Pons (tissue), 1 donor: ENCODE measurements at places on chromosomes 4 and X.

DNA sequence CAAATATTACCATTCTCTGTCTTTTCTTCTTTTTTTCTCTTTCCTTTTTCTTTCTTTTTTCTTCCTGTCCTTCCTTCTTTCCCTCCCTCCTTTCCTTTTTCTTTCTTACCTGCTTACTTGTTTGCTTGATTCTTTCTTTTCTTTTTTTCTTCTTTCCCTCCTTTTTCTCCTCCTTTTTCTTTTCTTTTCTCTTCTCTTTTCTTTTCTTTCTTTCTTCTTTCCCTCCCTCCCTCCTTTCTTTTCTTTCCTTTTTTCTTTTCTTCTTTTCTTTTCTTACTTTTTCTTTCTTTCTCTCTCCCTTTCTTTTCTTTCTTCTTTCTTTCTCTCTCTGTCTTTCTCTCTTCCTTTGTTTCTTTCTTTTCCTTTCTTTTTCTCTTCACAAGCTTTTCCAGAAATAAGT lies 697.4 kb upstream of the ADGRL3 start:
- DNase-seq, result no peak

- peak; percentile 60 for DNase-seq
Observed at GRCh38 chr4:167233685-167234315, 494 bp downstream of the SPOCK3 start.

DNA sequence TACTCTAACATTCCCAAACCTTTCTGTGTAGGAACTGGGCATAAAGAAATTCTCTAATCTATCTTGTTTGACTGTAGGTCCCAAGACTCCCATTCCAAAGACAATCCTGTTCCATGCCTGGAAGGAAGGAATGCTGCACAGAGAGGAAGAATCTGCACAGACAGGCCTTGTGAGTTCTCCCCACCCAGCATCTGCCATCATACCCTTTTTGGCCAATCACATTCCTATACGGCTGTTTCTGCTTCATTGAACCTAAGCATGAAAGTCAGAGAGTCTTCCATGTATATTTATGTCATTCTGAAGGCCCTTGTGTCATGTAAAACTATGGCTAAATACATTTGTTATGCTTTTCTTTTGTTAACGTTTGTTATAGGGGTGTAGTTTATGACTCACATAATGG lies 667.7 kb upstream of the IGFBP7 start:
- no peak for DNase-seq

GRCh38 chr4:156408749-156409148 lies 455.1 kb upstream of the CTSO start:
- DNase-seq, result no peak

- no peak for DNase-seq
Observed at GRCh38 chr4:137536789-137537561, 4.7 kb upstream of the PCDH18 start.

- DNase-seq, result no peak
Observed at GRCh38 chrX:71151366-71151765, 6.7 kb downstream of the NLGN3 start.

GRCh38 chr4:15577508-15577907 lies 77.6 kb downstream of the FBXL5 start:
- DNase-seq, result no peak

DNA sequence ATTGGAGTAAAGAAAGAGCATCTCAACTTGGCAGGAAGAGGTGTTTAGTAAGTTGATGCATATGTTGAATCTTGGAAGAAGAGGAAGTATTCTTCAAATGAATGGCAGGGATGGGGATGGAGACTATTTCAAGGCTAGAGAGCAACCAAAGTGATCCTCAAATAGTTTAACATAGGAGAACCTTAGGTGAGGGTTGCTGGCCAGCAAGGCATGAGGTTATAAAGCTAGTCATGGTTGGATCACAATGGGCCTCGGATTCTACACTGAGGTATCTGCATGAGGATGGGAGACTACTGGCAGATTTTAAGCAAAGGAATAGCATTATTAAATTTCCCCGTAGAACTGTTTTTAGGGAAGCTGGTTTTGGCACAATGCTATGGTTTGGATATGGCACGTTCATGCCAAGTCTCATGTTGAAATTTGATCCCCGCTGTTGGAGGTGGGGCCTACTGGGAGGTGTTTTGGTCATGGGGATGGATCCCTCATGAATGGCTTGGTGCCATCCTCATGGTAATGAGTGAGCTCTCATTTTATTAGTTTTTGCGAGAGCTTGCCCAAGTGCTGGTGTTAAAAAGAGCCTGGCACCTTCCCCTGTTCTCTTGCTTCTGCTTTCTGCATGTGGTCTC lies 41.9 kb upstream of the ETNPPL start:
- no peak for DNase-seq

DNA sequence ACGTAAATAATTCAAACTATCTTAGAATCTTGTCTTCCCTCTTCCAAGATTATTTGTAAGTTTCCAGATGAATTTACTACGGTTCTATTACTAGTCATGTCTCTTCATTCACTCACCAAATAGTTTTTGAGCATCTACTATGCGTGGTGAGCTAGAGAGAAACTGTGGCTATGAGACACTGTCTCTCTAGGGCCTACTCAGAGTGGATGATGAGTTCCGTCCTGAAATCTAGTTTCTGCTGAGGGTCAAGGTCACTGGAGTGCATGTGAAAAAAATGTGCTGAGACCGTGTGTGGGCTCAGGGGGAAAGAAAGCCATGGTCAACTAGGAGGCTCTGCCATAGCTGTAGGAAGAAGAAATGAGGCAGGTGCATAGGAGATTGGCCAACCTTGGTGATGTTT lies 320.2 kb upstream of the GATB start:
- no peak for DNase-seq

GRCh38 chrX:6599230-6599860 lies 64.4 kb upstream of the VCX3A start:
- DNase-seq, result no peak

GRCh38 chr4:174467107-174467506 lies 55.2 kb downstream of the HPGD start:
- no peak for DNase-seq

DNA sequence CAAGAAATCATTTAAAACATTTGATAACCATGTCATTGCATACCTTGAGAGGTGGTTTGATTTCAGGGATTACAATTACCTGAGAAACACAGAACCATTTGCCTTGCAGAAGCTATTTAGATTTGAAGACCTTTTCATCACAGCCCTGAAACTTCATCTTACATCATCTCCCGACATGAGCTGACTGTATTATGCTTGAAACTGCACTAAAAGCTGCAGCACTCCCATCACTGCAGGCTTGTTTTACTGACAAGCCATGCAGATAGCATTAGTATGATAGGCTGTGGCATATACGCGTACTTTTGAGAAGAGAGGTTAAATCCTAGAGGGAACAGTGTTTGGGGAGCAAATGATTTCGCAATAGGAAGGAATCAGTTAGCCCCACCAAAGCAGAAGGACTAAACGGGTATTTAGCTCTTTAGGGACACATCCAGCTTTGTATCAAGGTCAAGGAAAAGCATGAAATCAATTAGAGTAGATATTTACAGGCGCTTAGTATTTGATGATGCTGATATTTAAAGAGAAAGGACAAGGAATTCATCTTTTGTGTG lies 133.2 kb upstream of the DIAPH2 start:
- no peak for DNase-seq

- no peak for DNase-seq
Observed at GRCh38 chrX:103356858-103357257, 552 bp downstream of the TCEAL9 start.

- DNase-seq, result no peak
Observed at GRCh38 chrX:101999644-102000539, 68.1 kb upstream of the ZMAT1 start.

DNA sequence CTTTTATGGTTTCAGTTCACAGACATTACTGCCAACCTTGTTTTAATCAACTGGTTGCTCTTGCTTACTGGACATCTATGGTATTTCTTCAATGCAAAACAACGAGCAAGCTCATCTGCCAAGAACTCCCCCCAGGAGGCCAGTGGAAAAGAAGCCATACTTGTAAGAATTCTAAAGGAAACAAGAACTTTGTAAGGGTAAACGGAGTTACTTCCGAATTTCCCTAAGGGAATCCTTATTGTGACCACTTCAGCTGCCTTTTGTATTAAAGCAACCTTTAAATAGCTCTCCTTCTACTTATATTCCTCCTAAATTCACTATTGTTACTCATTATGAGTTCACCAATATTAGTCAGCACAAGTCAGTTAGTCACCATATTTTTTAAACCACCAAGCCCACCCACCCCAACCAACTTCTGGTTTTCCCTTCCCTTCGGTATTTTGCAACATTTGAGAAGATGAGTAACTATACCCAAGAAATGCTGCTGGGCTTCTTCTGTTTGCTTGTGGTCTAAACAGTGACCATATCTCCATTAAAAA lies 602.8 kb upstream of the DIPK2B start:
- DNase-seq, result no peak

- DNase-seq, result no peak
Observed at GRCh38 chrX:75421688-75422230, 101.1 kb downstream of the ZDHHC15 start.

GRCh38 chr4:81084029-81084428 lies 53.5 kb downstream of the BMP3 start:
- no peak for DNase-seq

- no peak for DNase-seq
Observed at GRCh38 chr4:114304046-114304445, 294.6 kb upstream of the UGT8 start.

DNA sequence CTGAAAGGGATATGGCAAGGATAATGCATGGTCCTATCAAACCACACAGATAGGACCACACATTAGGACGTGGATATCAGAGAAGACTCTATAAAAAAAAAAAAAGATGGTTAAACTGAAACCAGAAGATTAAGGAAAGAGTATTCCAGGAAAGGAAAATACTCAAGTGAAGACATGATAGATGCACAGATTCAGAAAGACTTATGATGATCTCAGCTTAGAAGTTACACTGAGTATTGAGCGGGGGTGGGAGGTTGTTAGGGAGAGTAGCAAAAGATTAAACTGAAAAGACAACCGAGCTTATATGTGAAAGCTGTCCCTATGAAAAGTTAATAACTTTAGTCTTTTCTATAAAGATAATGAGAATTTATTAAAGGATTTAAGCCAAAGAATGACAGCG lies 211.0 kb upstream of the EMCN start:
- DNase-seq, result no peak

DNA sequence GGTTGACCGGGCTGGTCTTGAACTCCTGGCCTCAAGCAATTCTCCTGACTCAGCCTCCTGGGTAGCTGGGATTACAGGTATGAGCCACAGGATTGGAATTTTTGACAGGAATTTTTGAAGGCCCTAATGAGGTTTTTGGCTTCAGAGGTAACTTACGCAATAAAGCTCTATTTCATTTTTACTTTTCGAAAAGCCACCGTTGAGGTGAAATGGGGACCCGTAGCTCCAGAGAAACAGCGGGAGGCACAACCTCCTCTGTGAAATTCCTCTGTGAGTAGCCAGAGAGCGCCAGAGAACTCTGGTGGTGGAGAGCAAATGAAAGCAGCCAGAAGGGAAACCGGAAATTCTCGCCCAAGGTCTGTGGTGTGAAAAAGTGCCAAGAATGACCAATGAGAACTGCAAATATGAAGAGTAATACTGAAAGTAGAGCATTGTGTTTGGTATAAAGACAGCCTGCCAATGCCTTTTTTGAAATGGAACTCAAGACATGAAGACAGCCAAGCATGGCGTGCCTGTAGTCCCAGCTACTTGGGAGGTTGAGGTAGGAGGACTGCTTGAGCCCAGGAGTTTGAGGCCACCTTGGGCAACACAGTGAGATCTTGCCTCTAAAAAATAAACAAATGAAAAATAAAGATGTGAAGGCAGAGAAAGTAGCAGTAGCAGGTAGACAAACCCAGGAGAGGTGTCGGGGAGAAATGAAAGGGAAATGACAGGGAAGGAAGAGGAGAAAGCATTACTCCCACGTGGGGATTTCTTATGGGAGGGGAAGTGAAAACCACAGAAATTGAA lies 33.0 kb upstream of the TMEM131L start:
- DNase-seq, result peak; percentile 67

GRCh38 chr4:76584241-76585152 lies 149.5 kb downstream of the SHROOM3 start:
- no peak for DNase-seq

GRCh38 chrX:109707319-109707718 lies 25.7 kb downstream of the ACSL4 start:
- no peak for DNase-seq

DNA sequence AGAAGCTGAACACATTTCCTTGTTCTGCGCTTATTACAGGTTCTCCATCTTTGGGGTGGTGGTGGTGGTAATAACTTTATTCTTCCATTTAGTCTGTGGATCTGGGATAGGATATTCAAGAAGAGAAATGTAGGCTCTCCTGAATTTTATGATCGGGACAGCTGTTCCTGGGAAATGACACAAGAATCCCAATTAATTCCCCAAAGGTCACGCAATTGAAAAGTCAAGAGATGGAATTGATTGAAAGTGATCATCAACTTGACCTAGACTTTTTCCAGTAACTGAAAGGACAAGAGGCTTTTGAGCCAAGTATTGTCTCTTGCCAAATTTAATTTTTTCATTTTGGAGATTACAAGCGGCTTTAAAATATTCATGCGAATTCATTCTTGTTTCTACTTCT lies 98.7 kb upstream of the CBLL2 start:
- no peak for DNase-seq

DNA sequence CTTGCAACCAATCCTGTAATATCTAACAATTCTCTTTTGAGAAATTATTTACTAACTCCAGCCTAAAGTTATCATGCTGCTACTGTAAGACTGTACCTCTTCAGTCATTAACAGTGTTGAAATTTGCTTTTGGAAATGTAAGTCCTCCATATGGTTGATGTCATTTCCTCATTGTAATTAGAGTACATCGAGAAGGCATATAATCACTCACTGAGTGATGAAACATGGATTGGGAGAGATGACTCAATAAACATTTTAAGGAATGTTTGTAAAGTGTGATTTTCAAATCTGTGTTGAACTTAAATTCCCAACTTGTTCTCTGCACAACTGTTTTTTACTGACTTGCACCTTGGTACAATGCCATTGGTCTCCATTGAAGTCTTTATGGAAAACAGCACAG lies 61.2 kb downstream of the HMGB2 start:
- DNase-seq, result no peak

DNA sequence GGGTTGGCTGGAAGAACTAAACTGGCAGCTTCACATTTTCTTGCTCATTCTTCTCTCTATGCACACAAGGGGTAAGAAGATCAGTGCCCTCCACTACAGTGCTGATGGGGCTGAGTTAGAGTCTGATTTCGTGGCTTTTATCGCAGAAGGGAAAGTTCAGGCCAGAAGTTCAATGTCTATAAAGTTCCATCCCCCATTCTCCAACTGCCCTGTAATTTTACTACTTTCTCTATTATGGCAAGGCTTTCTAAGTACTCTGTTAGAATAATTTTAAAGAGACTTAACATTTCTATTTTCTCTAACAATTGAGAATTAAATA lies 293.9 kb downstream of the BMPR1B start:
- no peak for DNase-seq

GRCh38 chrX:6026980-6027379 lies 201.7 kb downstream of the NLGN4X start:
- peak; percentile 9 for DNase-seq

DNA sequence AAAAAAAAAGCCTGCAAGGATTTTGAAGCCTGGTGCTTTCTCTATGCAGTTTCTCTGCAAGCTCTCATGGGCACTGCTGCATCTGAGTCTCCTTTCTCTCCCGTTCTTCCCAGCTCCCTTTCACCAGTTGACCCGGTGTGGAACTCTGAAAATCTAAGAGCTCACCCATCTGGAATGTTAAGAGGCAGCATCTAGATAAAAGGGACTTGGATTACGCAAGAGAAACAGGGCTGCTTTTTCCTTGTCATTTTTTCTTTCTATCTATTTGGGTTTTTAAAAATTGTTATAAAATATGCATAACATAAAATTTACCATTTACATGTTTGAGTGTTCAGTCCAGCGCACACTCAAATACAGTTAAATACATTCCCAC lies 95.2 kb upstream of the RPS6KA3 start:
- DNase-seq, result no peak

GRCh38 chr4:183397741-183398297 lies 46.6 kb upstream of the CDKN2AIP start:
- no peak for DNase-seq
